CD4-positive, alpha-beta T cell treated with Interleukin-15 for 1 hour (primary cell): ENCODE measurements at places on chromosomes 4 and X.
A peak's percentile ranks its signal among the peaks of the same experiment; 100 is the strongest.

GRCh38 chr4:83605744-83606172 lies 69.8 kb downstream of the GPAT3 start:
- no peak for DNase-seq

- no peak for DNase-seq
Observed at GRCh38 chr4:87580057-87580456, 28.3 kb upstream of the DSPP start.

GRCh38 chr4:143178923-143179322 lies 5.8 kb upstream of the USP38 start:
- DNase-seq, result no peak

DNA sequence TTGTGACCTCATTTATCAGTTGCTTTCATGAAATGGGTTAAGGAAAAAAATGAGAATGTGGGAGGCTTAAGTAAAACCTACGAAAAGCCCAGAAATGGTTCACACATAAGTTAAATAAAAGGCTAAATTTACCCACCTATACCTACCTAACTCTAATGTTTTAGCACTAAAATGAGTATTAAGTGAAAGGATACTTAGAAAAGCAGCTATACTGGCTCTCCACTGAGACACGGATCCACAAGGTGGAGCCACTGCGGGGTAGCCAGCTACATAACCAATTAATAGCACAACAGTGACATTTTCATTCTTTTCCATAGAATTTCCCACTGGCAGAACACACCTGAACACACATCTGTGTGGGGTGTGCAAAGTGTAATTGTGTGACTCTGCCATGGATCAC lies 101.9 kb downstream of the MAML3 start:
- DNase-seq, result peak; percentile 24

GRCh38 chrX:155534800-155535199 lies 76.4 kb upstream of the F8A3 start:
- no peak for DNase-seq

GRCh38 chr4:146458594-146458993 lies 63.1 kb downstream of the SLC10A7 start:
- no peak for DNase-seq

- no peak for DNase-seq
Observed at GRCh38 chrX:14702145-14702544, 170.7 kb downstream of the FANCB start.

DNA sequence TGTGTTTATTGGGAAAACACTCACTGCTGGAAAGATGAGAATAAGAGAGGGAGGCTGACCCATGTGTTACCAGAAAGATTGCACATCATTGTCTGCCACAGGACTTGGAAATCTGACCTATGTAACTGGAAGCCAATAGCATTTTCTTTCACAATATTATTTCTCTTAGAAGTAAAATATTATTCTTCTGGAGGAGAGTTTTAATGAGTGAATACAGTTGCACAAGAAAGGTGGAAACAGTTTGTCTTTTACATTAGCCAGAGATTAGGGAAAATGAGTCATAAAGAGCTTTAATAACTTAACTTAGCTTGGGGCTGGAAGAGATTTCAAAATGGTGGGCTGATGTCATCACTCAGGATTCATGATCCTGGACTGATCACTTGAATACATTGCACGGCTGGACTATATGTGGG lies 31.5 kb upstream of the LNX1 start:
- DNase-seq, result no peak

GRCh38 chr4:73864961-73865360 lies 4.2 kb upstream of the CXCL1 start:
- DNase-seq, result no peak

DNA sequence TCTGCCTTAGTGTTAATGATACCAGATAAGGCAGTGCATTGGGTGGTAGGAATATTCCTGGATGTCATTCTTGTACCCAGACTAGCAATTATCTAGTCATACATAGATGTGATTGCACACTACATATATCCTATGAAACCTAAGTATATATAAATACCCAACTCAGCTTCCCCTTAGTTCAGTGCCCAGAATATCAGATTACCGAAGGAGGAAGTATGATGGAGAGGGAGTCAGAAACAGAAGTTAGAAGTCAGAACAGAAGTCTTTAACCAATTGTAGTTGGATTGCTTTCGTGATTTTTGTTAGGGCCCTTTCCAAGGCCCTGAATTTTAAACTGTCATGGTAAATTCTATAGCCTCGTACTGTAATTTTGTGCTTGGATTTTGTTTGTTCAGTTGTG lies 42.9 kb downstream of the MOB1B start:
- no peak for DNase-seq

- DNase-seq, result no peak
Observed at GRCh38 chrX:118345045-118345463, 852 bp upstream of the WDR44 start.

- DNase-seq, result no peak
Observed at GRCh38 chr4:24040811-24041210, 151.0 kb upstream of the PPARGC1A start.

- peak; percentile 48 for DNase-seq
Observed at GRCh38 chr4:2935762-2936743, 27.2 kb downstream of the NOP14 start.

- DNase-seq, result no peak
Observed at GRCh38 chr4:85736571-85736970, 261.6 kb downstream of the ARHGAP24 start.

- no peak for DNase-seq
Observed at GRCh38 chr4:11201256-11201655, 227.4 kb downstream of the HS3ST1 start.

DNA sequence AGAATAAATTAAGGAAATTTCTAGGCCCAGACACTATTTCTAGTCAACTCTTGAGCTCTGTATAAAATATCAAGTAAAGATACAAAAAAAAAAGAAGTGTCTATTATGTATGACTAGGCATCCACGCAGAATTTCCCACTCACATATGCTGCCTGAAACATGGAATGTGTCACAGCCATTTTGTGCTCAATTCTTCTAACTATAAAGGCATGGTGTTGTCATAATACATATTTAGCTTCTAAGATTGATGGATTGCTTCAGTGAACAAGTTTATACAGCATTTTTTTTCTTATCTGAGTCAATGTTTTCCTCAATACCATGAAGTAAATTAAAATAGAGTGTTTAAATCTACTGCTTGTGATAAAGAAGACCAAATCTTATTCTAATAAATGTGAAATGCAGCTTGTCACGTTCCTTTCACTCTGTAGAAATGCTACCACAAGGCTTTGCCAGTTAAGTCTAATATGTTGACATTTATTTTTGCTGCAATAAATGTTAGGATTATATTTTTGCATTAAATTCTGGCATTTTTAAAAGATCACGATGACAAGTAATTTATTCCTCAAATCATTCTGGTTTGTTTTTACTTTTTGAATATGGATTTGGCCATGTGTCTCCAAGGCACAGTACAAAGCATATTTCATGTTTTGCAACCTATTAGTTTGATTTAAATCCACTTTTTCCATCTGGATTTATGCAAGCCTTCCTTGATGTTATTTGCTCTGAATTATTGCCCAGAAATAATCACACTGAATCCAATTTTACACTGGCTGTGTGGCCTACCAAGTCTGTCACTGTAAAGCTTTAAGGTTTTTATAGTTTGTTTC lies 1829.0 kb upstream of the PCDH7 start:
- DNase-seq, result no peak

- DNase-seq, result no peak
Observed at GRCh38 chr4:40594261-40595178, 35.1 kb downstream of the RBM47 start.

DNA sequence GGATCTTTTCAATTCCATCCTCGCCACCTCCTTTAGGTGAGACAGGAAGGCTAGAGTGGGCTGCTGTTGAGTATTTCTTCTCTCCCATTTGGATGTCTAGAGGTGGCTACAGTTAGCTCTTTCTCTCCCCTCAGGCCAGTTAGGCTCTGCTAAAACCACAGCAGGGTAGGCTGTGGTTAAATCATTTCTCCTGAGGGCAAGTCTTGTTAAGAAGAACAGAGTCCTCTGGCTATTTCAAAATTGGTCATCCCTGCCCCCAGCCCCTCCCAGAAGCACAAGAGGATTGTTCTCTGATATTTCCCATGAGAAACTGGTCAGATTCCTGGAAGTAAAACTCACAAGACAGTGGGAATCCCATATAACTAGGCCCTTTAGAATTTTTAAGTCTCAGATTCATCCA lies 1359.5 kb downstream of the TECRL start:
- DNase-seq, result no peak

DNA sequence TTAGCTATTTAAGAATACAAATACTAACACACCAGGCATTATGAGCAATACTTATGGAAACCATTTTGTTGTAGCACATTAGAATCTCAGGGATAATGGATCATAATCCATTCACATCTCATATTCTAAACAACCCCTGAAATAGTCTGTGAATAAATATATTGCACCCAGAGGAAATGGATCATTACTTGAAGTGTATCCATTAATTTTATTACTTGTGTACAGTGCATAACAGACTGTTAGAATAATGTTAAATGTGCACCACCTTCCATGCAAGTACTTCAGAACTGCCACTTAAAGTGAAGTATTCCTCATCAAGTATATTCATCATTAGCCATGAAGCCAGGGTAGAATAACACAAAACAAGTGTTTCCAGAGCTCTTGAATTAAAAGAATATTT lies 715.5 kb downstream of the DMD start:
- DNase-seq, result no peak
